Muscle of arm (tissue), 14 donors: ENCODE measurements at places on chromosomes 2 and 18.

DNA sequence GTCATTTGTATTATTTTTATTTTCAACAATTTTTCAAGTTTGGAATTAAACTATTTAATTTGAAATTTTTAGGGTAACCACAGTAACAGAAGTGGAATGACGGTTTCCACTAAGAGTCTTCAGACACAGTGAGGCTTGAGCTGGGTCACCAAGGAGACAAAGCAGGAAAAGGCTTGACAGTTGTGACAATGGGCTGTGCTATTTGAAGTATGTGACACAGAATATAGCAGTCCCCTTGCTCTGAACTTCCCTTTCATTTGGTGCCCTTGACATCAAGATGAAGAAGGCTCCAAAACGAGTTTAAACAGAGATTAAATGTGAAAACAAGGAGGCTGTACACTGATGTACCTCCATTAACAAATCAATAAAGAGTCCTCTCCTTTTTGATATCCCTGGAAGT is 265.4 kb upstream of the DLGAP1 start:
- DNase-seq = no peak

DNA sequence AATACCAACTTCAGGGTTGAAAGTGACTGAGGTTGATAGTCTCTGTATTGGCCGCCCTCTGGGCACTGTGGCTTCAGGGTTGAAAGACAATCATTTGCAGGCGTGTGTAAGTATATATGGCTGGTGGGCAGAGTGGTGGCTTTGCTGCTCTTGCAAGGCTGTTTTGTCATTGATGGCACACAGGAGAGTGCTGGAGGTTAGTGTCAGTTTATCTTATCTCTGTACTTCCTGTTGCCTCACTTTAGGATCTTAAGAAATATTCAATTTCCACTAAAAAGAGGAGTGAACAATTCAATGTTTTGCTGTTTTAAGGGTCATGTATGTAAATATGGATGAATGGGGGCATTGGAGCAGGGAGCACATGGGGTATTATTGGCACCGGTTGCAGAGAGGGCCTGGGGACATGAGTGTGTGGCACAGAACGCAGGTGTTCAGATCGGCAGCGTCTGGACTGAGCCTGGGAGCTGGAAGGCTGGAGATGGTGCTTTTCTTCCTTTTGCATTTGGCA is 51.5 kb downstream of the NCK2 start:
- no peak for DNase-seq

GRCh38 chr2:61620244-61621159 is 82.3 kb upstream of the XPO1 start:
- no peak for DNase-seq

DNA sequence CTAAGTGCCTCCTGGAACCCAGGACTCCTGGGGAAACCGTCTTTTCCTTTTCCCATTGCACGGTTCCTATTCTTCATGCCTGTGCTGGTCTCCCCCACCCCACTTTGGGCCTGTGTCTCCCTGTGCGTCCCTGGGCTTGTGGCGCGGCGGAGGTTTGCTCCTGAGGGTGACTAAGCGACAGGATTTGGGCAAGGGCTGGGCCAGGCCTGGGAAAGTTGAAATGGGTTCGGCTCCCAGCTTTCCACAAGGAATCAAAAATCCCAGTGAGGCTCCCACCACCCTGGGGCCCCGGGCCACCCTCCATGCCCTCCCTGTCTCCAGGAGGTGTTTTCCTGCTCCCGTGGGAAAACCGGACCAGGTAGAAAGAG is 197.6 kb downstream of the NDUFA10 start:
- no peak for DNase-seq

- no peak for DNase-seq
These were observed 24.5 kb upstream of the CD28 start for GRCh38 chr2:203681978-203682377.

GRCh38 chr2:233820774-233821105 is 33.6 kb downstream of the HJURP start:
- no peak for DNase-seq

- DNase-seq = no peak
These were observed 443.5 kb downstream of the XIRP2 start for GRCh38 chr2:167331636-167332232.

- DNase-seq = no peak
These were observed 12.0 kb downstream of the MRPL35 start for GRCh38 chr2:86211033-86211795.

- DNase-seq = no peak
These were observed 742.4 kb downstream of the SATB2 start for GRCh38 chr2:198715302-198715835.

DNA sequence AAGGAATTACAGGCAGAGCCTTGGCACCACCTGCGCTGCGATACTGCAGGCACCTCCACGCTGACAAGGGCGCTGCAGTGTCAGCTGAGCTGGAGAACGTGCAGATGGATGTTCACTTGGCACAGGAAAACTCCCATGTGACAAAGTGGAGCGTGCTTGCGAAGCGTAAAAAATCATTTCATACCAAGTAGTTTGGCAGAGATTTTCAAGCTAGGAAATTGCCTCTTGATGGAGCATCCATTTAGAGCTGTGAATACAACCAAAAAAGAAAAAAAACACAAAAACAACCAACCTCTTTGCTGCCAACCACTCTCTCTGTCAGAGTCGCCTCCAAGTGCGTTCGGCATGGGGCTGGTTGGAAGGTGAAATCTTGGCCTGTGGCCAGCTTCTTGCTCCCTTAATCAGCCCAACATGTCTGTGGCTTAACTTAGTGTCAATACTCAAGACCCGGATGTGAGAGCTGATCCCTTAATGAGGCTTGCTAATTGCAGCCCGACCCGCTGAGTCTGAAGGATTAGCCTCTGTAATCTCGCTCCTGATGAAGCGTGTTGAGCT is 38.1 kb downstream of the ACOXL start:
- DNase-seq = peak; percentile 78

DNA sequence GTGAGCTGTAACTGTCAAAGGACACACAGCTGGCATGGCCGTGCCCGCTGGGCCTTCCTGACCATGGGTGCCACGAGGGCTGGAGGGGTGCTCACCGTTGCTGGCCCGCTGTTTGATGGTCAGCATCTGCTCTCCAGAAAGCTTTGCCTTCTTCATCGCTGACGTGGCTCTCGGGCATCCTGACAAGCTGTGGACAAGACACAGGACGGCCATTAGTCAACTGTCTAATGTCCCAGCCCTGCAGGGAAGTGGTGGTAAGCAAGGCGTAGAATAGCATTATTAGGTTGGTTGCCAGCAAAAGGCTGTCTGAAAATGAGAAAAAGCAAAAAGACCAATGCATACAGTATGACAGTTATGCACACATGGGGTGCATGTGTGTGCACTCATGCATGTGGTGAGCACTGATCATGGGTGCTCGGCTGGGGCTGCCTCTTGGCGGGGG is 64.7 kb upstream of the PXDN start:
- DNase-seq = no peak

DNA sequence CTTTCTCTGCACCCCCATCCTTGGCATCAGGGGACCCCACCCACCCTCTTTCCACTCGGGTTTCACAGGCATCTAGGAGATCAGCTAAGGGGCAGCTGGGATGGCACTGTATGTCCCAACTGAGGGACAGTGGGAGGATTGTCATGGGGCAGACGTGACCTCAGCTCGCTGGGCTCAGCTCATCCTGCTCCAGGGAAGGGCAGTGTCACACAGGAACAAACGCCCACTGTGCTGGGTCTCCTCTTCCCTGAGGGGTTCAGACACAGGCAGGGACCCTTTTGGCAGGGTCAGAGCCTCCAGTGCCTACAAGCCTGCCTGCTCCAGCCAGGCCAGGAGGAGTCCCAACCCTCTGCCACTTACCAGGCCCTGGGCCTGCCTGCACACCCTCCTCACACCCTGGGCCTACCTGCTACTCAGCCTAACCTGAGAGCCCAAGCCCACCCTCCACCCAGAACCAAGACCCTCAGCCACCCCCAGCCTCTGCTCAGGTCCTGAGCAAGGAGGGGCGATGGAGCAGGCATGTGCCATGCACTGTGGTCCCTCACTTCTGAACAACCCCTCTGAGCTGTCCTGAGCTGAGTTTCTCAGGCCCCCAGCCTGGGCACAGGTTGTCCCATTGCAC is 68.2 kb downstream of the HS1BP3 start:
- no peak for DNase-seq

DNA sequence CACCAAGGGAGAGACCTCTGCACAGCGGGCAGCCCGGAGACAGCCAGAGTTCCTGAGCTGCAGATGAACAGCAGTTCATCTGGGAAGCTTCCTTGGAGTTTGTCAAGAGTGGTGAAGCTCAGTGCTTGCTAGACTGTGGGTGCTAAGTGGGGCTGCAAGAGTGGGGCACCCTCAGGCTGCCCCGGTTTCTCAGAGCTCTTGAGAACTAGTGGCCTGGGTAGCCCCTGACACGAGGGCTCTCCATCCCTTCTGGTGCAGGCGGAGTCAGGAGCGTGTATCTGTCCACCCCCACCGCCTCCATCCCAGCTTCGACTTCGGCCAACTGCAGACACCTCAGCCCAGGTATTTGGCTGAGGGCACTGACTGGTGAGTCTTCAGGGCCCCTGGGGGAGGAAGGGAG is 222.0 kb downstream of the LOXHD1 start:
- no peak for DNase-seq

DNA sequence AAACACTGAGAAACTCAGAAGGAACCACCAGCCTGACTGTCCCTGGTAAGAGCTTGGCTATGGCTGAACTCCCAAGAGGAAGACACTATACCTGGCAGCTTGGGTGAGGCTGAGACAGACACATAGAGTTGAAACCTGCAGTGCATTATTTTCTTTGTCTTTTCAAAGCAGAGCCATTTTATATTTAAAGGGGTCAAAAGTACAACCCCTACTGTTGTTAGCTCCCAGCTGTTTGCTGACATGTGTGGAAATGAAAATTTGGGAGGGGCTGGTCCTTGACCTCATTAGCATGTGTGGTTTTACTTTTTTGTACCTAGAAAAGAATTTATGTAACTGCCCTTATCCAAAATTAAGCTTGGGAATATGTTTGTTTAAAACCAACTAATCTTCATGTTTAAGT is 309.0 kb downstream of the RPRM start:
- no peak for DNase-seq

DNA sequence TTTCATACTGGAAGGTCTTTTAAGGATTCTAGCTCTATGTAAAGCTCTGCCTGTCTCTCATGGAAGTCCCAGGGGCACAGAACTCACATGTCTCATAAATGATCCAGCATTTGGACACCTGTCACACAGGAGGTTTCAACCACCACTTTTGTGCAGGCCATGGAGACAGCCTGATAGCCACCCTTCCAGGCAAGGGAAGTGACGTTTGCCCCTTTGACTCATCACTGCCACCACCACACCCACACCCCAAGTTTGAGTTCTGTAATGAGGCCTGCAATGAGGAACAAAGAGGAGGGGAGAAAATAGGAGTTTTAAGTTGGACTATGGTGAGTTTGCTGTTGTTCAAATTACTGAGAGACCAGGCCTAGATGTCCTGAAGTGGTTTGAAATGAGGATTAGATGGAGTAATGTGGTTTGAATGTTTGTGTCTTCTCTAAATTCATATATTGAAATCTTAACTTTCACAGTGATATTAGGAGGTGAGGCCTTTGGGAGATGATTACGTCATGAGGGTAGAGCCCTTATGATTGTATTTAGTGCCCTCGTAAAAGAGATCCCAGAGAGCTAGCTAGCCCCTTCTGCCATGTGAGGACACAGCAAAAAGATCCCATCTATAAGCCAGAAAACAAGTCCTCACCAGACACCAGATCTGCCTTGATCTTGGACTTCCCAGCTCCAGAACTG is 175.3 kb upstream of the EPHA4 start:
- DNase-seq = no peak

DNA sequence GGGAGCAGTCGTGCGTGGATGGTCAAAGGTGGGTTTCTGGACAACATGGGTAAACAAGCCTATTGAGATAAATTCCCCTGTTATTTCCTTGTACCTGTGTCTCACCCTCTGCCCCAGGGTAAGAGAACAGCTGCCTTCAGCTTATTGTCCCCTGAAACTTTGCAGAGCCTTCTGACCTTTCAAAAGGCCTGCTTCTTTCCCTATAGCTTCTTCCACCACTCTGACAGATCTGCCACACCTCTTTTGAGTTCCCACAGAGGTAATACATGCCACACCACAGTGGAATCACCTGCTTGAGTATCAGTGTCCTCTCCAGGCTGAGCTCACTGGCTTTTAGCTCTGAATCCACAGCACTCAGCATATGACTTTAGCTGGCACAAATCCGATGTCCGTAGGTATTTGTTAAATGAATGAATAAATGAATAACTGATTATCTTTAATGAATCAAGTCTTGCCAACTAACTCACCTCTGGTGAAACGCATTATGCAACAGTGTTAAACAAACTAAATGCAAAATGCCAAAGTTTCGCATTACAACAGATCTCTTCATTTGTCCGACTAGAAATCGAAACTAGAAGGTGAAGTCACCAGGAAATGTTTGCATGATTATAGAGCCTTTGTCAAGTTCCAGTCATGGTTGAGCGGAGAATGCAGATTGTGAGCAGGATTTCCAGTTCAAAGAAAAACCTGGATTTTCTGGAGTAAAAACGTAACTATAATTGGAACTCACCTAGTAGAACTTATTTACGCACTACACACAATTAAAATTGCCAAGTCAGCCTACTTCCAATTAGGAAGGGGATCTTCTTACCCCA is 16.4 kb downstream of the DYNAP start:
- DNase-seq = no peak

- DNase-seq = no peak
These were observed 1.9 kb downstream of the CMPK2 start for GRCh38 chr2:6863792-6864191.

GRCh38 chr18:9683418-9684396 is 24.4 kb upstream of the RAB31 start:
- no peak for DNase-seq

GRCh38 chr2:237752761-237753165 is 45.8 kb upstream of the RBM44 start:
- no peak for DNase-seq

DNA sequence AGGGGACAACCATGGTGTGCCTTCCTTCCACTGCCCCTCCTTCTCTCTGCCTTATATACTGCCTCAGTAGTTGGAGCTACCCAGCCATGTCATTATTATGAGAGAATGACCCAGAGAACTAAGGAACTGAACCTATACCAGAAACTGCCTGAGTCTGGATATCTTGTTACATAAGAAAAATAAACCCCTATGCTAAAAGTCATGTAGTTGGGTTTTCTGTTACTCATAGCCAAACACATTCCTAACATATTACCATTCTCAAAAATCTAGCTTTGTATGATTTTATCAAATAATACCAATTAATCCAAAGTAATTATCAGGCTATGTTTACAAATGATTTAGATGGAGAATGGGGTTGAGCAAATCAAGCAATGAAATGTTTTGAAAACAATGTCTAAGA is 15.0 kb upstream of the KLF7 start:
- DNase-seq = no peak

DNA sequence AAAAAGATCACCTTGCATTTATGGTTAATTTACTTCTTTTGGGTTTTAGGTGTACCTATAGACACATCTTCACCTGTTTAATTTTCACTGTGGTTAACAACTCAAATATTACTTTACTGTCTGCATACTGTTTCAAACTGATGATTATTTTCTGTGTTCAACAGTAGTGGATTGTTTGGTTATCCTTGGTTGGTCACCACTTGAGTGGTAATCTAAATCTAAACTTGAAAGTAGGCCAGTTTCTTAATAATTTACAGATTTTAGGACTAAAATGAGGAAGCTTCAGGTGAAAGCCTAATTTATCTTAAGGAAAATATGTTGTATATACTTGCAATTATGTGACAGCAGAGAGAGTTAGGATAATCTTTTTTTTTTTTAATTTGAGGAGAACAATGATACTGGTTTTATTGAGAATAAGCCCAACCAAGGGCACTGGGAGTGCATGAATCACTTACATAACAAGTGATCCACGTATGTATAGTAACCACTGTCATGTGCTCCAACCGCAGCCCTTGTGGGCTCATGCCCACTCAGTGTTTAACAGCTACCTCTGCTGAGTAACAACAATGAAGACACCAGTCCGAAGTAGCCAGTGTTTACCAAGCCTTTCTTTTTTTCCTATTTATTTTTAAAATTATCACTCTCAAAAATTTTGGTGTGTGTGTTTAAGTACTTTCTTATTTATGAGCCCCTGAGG is 31.0 kb upstream of the WDSUB1 start:
- no peak for DNase-seq
